ENCODE measurements at places on chromosomes 4 and X.

DNA sequence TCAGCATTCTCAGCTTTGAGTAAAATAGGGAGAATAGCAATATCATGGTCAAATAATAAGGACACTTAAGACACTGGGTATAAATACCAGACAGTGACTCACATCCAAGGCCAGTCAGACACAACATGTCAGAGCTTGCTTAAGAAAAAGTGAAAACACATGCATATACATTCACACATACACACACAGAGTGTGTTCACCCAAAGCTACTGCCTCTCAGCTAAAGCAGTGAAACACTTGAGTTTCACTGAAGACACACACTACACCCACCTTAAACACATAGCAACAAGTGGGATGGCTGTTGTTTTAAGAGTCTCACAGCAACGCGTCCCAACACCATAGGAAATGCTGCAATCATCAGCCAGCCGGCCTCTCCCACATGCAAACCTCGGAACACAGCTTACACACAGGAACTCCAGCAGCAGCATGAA, 14.4 kb downstream of the SHROOM4 start:
- no peak for DNase-seq

GRCh38 chr4:145933134-145933533, 5.5 kb downstream of the ZNF827 start:
- DNase-seq = no peak

DNA sequence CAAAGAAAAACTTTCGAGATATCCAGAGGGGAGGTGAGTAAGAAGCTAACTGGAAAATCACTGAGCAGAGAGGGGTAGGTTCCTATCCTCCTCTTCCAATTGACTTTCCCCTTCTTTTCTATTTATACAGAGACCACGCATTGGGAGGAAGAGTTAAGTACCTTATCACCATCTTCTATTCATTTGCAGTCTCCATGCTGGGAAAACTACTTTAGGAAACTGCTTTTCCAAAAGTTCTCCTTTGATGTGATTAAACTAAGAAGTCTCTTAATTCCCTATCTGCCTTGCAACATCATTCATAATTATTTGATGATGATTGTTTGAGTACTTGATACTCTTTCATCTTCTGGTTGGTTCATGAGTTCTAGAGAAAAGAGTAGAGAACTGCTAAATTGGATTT, 306.6 kb downstream of the PPP3CA start:
- DNase-seq = no peak

DNA sequence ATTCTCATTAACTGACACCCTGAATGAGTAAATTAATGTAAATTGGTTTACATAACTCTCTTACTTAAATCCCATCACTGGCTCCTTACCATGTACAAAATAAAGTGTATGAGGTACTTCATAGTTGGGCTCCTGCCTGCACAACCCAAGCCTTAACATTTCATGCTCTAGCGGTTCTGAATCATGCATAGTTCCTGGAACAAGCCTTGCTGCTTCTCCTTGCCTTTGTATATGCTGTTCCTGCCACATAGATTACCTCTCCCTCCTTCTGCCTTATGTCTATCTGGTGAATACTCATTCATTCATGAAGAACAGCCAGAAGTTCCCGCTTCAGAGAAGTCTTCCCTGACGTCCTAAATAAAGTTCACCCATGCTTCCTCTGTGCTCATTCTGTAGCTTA, 594.7 kb downstream of the SMARCA1 start:
- DNase-seq = no peak

- no peak for DNase-seq
Observed at GRCh38 chr4:15906020-15906443, 32.5 kb downstream of the FGFBP1 start.

DNA sequence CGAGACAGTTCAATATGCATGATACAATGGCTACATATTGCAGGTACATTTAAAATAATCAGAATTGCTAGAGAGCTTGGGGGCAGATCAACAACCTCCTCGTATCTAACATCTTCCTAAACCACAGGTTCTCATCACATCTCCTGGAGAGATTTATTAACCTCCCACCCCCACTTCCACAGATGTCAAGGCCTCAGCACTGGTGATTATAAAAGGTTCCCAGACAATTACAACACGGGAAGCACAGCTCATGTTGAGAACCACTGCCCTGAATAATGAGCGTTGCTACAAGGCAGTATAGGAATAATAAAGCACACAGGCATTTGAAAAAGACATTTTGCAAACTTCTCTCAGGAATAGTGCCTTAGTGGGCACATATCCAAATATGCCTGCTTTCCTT, 42.8 kb downstream of the ELOVL6 start:
- no peak for DNase-seq

GRCh38 chr4:181224852-181225251, 1018.4 kb upstream of the TENM3 start:
- DNase-seq = no peak

DNA sequence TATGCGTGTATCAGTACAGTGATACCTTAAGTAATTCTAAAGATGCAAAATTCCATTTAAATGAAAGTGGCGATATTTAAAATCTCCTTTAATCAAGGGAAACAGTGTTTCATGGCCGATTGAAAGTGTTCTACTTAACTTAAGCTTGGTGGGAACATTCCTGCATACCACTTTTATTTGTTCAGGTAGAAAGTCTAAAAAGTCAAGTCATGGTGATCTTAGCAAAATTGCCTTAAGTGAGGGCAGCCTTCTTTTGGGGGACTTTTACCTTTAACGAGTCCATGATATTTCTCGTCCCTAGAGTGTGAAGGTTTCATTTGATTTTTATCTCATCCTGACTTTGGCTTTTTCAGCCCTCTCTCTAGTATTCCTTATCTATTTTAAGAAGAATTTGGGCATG, 149.2 kb downstream of the KDM6A start:
- DNase-seq = no peak

Measured in GM10248 (cell line).